Activated CD4-positive, alpha-beta T cell treated with anti-CD3 and anti-CD28 coated beads for 1 hour (primary cell): ENCODE measurements at places on chromosomes 12 and 14.

DNA sequence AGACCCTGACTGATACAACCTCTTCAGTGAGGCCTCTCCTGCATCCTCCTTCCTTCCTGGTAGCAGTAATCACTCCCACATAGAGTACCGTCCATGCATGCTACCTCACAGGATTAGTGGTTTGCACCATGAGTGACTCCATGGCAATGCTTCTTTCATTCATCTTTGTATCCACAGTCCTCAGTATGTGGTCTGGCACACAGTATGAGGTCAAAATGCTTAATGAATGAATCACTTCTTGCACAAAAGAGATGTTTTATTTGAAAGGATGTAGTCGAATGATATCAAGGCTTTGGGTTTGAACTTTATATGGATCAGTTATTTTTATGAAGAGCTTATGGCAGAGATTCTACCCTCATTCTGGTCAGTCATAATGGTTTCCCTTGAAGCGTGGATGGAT lies 42.2 kb downstream of the KCNA5 start:
- DNase-seq, result no peak

DNA sequence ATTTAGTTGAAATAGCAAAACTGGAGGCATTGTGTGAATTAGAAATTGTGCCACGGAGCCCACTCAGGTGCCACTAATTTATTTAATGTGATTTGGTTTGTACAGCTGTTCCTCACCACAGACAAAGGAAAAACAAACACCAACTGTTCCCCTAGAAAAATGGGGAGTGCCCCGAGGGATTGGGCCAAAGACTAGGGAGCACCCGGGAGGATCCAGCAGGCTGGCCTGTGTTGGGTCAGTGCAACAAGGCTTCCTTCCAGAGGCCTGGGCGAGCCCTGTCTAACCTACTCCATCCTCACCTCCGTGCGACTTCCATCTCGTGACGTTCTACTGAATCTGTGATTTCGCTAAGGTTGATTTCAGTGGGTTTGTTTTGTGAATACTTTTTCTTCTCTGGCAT lies 206.2 kb downstream of the CHST11 start:
- no peak for DNase-seq

- DNase-seq, result no peak
These were observed 34.5 kb downstream of the SCARB1 start for GRCh38 chr12:124829008-124829707.

GRCh38 chr14:93960108-93960475 lies 16.3 kb downstream of the ASB2 start:
- no peak for DNase-seq

DNA sequence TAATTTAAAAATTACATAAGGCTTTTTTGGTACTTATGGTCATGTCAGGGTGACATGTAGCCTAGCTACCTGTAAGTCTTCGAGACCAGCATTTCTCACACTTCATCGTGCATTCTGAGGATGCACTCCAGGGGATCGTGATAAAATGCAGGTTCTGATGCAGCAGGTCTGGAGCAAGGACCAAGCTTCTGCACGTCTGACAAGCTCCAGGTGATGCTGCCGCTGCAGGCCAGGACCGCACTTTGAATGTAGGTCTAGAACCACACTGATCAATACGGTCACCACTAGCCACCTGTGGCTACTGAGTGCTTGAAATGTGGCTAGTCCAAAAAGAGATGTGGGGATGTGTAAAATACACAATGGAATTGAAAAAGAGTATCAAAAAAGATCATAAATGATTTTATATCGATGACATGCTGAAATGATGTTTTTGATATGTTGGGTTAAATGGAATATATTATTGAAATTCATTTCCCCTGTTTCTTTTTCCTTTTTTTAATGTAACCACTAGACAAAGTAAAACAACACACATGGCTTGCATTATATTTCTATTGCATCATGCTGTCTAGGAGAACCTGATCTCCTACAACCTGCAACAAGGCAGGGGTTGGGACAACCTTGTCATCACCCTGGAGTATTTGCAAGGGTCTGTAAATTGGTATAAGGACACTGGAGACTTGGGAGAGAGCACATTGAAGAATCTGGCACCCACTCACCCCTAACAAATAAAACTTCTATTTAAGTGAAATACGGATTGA lies 142.4 kb downstream of the DPF3 start:
- DNase-seq, result no peak

- DNase-seq, result no peak
These were observed 57.1 kb downstream of the NIN start for GRCh38 chr14:50773632-50774541.

DNA sequence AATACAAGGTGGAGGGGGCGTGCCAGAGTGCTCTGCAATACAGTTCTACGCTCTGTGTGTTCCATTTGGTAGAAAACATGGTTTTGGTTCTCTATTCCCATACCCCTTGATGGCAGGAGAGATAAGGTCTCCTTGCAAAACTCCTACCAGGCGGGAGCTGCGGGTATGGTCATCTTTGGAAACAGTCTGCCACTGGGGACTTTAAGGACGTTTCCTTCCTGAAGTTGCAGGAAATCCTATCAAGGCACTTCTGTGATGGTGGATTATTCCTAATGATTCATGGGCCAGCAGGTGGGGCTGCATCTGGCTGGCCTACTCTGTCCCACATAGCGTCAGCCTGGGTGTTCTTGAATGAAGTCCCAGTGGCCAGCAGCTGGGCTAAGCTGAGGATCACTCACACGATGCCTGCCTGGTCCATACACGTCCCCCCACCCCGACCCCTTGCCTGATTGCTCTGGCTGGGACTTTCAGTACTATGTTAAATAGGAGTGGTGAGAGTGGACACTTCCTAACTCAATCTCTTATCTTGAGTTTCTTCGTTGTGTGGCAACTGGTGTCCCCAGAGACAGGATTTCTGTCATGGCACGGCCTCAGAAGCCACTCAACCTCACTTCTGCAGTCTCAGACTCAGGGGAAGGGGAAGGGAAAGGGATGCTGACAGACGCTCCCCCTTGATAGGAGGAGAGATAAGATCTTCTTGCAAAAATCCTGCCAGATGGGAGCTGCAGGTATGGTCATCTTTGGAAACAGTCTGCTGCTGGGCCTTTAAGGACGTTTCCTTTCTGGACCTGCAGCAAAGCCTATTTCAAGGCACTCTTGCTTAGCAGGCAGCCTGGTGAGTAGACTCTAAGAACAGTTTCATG lies 61.0 kb upstream of the FKBP4 start:
- no peak for DNase-seq
